ENCODE measurements at places on chromosomes 11 and 22. TPM values are rescaled to one million over a fixed set of nuclear protein-coding genes. Genes with fewer than 3 reads are reported as not detected.

- DNase-seq, result no peak
These were observed 13.4 kb downstream of the VWCE start for GRCh38 chr11:61281581-61282250.

DNA sequence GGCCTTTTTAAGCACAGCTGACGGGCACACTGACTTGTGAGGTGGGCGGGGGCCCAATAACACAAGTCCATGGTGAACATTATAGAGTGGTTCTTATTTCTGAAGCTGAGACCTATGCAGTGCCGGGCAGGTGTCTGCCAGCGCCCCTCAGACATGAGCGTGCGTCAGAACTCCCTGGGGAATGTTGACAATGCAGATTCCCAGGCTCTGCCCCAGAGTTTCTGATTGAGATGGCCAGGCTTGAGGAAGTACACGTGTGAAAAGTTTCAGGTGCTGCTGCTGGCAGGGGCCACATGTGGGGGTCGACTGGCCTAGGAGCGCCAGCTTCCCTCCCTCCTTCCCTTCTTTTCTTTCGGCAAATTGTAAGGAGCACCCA is 46.2 kb downstream of the TPCN2 start:
- DNase-seq, result no peak

- no peak for DNase-seq
These were observed 22.3 kb downstream of the TMEM123 start for GRCh38 chr11:102430158-102430836.

DNA sequence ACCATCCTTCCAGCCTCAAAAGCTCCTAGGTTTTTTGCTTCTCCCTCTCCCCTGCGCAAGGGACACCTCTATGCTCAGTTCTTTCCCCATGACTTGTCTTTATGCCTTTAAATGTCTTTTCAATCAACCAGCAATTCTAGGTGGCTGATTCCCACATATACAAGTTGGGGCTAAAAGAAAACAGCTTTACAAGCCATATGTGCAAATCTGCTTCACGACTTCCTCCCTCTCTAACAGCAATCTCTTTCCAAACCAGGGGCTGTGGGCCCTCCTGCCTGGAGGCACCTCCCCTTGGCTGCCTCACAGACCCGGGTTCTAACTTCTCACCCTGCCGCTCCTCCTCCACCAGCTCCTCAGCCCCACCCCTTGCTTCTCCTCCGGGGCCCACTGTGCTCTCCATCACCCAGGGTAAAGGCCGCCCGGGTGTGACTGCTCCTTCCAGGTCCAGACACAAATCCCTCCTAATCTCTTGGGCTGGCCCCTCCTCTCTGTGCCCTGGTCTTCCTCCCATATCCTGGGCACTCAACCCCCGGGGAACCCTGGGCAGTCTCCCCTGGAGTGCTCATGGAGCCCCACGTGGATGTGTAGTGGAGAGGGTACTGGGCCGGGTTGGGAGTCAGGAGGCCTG is 14.1 kb downstream of the TMPRSS13 start:
- no peak for DNase-seq

GRCh38 chr11:30921811-30922210 is 335.7 kb upstream of the MPPED2 start:
- DNase-seq, result no peak

MS4A13 gene
- not detected for total RNA-seq

TREH gene
- total RNA-seq, result not detected

OR8D4 gene
- not detected for total RNA-seq

KRTAP5-8 gene
- not detected for total RNA-seq

ARHGAP32 gene
- total RNA-seq, result 10.9 TPM

SOX10 gene
- 94.0 TPM for total RNA-seq
